Activated T-cell treated with anti-CD3 and anti-CD28 coated beads, Interleukin-2, amount 50 U/mL, for 72 hours (primary cell): ENCODE measurements at places on chromosomes 12 and 14.
A peak's percentile ranks its signal among the peaks of the same experiment; 100 is the strongest.

GRCh38 chr14:95507174-95507573 is 9.3 kb downstream of the SYNE3 start:
- H3K4me1 ChIP-seq, result peaks cover 68% of the 10 kb centered on the region
- peaks cover 12% of the 10 kb centered on the region for H3K36me3 ChIP-seq
- H3K4me3 ChIP-seq, result no peak overlapping the region
- no peak for DNase-seq

- DNase-seq, result no peak
- peaks cover 1% of the 10 kb centered on the region for H3K36me3 ChIP-seq
- H3K27me3 ChIP-seq, result no peaks in the 10 kb centered on the region
- H3K4me1 ChIP-seq, result peaks cover 79% of the 10 kb centered on the region
- no peak overlapping the region for H3K4me3 ChIP-seq
- H3K27ac ChIP-seq, result no peak overlapping the region
These were observed 5.4 kb downstream of the CHURC1 start for GRCh38 chr14:64919618-64920017.

GRCh38 chr12:1779783-1780182 is 40.6 kb upstream of the LRTM2 start:
- no peaks in the 10 kb centered on the region for H3K4me1 ChIP-seq
- no peaks in the 10 kb centered on the region for H3K36me3 ChIP-seq
- H3K27me3 ChIP-seq, result no peaks in the 10 kb centered on the region
- H3K4me3 ChIP-seq, result no peak overlapping the region
- DNase-seq, result no peak

DNA sequence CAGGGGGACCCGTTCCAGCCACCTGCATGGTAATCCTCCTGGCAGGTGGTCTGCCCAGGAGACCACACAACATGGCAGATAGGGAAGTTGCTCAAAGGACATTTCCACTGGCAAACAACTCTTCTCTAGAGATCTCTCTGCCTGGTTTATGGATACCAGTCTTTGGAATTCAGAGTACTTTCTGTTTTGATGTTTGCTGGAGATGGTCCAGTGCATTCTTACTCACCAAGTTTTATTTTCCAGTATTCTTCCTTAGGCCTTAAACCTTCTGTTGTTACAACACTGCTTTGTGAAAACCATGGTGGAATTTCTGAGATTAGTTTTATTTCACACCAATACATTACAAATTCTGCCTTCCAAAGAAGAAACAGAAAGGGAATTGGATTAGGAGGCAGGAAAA is 428.3 kb downstream of the FUT8 start:
- no peak overlapping the region for H3K4me3 ChIP-seq
- H3K36me3 ChIP-seq, result no peaks in the 10 kb centered on the region
- H3K4me1 ChIP-seq, result peaks cover 46% of the 10 kb centered on the region
- H3K27me3 ChIP-seq, result no peaks in the 10 kb centered on the region
- no peak overlapping the region for H3K27ac ChIP-seq
- no peak for DNase-seq

GRCh38 chr12:6333566-6333965 is 8.3 kb downstream of the TNFRSF1A start:
- H3K27me3 ChIP-seq, result no peaks in the 10 kb centered on the region
- peaks cover 25% of the 10 kb centered on the region for H3K36me3 ChIP-seq
- peak overlapping the region; percentile 76 for H3K4me3 ChIP-seq
- peak overlapping the region; percentile 88 for H3K27ac ChIP-seq

DNA sequence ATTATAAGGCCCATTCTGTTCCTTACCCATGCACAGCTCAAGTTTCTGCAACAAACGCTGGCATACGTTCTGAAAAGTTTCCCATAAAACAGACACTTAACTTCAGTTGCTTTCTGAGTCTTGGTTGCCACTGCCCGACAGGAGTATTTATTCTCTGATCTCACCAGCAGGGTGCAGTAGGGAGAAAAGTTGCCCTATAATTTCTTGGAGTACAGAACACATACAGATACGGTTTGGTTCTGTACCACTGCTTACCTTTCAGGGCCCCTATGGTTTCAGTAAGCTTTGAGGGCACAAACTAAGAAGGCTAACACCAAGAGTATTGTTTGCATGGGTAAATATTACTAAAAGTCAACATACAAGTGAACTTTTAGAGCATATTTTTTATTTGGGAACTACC is 77.9 kb downstream of the SPATA7 start:
- H3K27ac ChIP-seq, result no peak overlapping the region
- H3K27me3 ChIP-seq, result no peaks in the 10 kb centered on the region
- H3K4me3 ChIP-seq, result no peak overlapping the region
- no peaks in the 10 kb centered on the region for H3K4me1 ChIP-seq

DNA sequence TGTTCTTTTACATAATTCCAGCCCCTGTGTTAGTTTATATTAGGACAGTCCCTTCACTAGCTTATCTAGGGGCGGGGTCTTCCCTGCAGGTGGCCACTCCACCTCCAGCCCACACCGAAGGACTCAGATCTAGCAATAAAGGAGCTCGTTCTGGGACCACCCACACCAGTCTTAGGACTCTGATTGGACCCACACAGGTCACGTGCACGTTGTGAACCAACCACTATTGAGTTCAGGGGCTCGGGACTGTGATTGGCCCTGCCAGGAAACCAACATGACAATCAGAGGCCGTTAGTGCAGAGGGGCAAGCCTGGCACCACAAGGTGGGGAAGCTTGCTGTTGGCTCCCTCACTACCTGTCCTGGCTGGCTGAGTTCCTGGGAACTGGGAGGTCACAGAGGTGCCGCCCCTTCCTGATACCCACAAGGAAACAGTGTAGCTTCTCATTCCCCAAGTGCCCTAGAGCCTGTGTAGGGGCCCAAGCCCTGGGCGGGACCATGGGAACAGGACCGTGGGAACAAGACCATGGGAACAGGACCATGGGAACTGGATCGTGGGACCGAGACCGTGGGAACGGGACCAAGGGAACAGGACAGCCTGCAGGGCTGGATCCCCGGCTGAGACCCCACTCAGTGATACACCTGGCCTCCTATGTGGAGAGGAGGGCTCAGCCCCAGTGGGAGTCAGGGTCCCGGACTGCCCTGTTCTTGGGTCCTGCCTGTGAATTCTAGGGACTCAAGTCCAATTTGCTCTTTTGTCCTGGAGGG is 297.8 kb downstream of the ADGRD1 start:
- H3K4me3 ChIP-seq, result no peak overlapping the region
- H3K4me1 ChIP-seq, result peaks cover 5% of the 10 kb centered on the region

DNA sequence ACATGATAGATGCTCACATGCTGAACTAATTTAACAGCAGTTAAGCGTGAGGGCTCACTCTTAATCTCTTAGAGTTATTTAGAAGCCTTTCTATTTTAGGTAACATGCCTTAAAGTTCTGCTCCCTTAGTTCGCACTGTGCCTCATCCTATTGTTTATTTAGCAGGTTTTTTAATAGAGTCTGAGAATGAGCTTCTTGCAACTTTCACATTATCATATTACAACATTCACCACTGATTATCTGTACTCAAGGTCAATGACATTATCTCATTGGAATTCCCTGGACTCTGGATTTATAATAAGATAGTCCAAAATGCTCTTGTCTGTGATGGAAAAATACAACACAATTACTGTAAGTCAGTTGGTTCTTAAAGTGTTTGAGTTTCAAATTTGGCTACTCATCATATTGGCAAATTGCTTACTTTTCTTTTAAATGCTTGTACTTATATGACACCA is 183.6 kb upstream of the SLC38A2 start:
- peaks cover 18% of the 10 kb centered on the region for H3K36me3 ChIP-seq
- no peaks in the 10 kb centered on the region for H3K27me3 ChIP-seq
- peak overlapping the region; percentile 45 for H3K4me3 ChIP-seq
- peaks cover 73% of the 10 kb centered on the region for H3K4me1 ChIP-seq

- no peaks in the 10 kb centered on the region for H3K4me1 ChIP-seq
- H3K36me3 ChIP-seq, result no peaks in the 10 kb centered on the region
- no peak overlapping the region for H3K27ac ChIP-seq
These were observed 145.1 kb upstream of the DIO2 start for GRCh38 chr14:80356413-80356812.

DNA sequence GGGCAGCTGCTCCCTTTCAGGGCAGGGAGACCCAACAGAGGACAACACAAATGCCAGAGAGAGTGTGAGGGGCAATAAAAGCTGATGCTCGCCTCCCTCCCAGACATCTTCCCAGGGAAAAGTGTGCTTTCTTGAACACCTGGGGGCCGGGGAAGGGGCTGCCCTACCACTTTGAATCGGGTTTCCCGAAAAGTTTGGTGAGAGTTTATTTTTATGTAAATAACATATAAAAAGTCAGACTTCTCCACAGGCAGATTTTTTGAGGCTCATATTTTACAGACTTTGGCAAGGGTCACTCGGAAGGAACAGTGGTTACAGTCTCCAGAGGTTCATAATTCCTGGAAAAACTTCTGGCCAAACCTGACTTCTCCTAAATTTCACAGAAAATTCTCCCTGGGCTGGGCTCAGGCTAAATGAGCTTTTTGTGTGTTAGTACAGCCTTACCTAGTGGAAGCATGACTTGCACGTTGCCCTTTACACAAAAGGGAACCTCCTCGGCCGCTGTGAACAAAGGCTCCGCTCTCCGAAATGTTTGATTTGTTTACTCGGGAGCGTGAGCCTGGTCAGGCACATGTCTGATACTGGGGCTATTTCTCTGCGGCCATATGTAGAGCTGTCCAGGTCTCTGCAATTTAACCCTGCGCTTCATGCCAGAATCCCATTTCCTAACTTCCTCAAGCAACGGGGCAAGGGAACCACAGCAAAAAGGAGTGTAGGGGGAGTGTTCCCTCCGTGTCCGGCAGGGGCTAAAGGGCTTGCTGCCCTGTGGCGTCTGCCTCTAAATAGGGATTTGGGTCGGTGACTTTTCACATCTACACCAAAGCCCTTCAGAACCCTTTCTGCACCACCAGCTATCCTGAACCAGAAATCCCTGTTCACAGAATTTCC is 3.4 kb downstream of the RTL1 start:
- H3K4me1 ChIP-seq, result no peaks in the 10 kb centered on the region
- peaks cover 2% of the 10 kb centered on the region for H3K36me3 ChIP-seq
- H3K27ac ChIP-seq, result no peak overlapping the region
- no peak for DNase-seq
- peaks cover 38% of the 10 kb centered on the region for H3K27me3 ChIP-seq
